ENCODE measurements at places on chromosomes 1 and 21.

DNA sequence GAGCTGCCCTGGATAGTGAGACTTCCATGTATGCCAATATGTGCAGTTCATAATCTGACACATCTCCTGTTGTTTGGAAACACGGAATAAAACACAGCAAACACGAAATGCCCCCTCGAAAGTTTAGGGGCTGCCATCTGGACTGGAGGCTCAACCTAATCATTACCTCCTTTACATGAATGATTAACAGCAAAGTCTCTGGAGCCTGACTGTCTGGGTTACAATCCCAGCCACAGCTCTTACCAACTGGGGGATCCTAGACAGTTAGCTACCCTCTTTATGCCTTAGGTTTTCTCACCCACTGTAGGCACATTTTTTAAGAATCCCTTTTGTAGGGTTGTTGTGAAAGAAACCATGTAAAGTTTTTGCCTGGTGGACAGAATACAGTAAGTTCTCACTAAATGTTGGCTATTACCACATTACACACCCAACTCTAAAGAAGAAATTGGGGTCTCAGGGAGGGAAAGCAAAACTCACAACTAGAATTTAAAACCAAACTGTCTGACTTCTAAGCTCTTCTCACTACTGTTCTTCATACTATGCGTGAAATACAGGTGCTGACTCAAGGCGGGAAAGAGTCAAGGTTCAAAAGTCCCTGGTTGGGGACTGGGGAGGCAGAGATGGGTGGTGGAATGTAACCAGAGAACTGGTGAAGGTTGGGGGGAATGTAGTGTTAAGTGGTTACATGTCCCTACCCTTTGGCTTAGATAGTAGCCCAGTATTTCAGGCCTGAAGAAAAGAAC lies 24.2 kb downstream of the CYP4A22 start:
- DNase-seq, result no peak

- no peak for DNase-seq
Measured at GRCh38 chr1:6488602-6489382, 2.7 kb downstream of the PLEKHG5 start.

DNA sequence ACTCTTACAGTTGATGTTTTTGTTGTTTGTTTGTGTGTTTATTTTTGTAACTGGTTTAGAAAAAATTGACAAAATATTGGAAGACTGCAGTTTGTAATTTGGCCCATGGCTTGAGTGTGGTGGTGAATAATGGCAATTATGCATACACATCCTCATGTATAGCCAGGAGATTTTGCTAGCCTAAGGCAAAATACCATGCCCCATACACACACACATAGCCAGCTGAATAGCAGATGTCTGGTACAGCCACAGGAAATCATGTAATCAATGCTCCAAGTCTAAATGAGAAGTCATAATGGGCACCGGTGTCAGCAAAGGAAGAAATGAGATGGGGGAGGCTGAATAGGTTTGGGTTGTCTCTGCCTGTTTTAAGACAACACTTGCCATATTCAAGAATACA lies 135.2 kb upstream of the COA6 start:
- no peak for DNase-seq

DNA sequence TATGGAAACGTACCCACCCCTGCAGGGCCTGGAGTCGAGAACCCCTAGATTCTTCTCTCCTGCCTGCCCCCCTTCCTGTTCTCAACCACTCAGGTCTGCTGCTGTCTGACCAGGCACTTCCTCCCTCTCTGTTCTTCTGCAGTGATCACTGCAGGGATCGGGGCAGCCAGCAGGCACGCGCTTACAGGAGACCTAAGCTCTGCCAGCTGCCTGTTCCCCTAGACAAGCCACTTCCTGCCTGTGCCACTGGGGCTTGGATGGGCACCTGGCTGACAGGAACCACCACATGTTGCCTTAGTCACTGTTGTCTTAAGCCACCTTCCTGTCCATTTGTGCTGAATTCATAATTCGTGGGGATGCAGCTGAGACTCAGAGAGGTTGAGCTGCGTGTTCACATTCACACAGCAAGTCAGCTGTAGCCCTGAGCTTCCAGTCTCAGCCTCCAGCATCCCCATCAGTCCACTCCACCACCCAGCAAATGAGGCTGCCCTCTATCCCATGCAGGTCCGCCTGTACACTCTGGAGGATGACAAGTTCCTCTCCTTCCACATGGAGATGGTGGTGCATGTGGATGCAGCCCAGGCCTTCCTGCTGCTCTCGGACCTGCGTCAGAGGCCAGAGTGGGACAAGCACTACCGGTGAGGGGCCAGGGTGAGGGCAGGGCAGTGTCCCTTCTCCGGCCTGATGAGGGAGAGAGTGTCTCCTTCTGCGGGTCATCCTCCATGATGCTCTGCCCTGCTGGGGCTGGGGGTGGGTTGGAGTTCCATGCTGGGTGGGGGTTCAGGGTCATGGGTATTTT lies 18.6 kb downstream of the FAM151A start:
- peak; percentile 9 for DNase-seq

DNA sequence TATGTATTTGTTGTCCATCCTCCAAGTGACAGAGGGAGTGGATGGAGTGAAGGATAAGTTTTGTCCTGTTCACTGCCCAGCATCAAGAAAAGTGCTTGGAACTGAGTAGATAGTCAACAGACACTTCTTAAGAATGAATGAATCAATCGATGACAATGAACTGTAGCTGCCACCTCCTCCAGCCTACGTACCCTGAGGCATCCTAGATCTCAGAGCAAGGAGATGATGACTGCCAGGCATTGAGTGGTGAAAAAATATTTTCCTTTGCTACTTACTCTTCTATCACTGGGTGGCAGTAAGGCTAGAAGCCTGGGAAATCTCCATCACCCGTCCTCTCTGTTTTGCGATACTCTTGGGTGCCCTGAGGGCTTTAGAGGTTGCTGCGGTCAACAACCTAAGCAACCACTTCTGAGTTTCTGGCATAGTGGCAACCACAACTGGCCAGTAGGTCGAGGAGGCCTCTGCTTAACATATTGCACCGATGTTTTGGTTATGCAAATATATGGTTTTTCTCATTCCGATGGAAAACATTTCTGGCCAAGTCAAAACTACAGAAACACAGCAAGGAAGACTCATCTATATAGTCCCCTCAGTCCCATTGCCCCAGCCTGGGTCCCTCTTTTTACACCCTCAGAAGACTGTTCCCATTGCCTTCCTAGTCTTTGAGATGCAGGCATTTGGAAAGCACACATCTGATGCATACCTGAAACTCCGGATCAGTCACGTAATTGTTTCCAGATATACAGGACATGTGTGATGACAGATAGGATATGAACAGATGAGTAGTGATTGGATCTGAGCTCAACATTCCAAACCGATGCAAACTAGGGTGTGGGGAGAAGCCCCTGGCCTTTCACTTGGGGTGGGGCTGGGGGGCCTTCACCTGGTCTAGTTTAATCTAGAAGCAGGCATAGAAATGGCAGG lies 136.8 kb downstream of the RUNX1 start:
- DNase-seq, result no peak

DNA sequence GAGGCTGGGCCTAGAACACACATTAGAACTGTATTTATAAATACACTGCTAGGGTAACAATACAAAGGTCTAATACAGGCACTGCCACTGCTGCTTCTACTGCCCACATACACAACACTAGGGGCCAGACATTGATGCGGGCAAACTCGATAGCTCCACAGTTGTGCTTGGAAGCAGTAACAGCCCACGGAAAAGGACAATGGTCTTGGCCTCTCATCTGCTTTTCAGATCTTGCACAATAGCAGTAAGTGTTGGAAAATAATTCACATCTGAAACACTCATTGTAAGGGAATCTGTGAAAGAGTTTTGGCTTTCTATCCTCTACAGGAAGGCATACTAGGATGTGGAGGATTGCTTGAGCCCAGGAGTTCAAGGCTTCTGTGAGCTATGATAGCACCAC lies 6.9 kb upstream of the SPOCD1 start:
- no peak for DNase-seq

GRCh38 chr1:118973032-118973431 lies 15.1 kb downstream of the TBX15 start:
- no peak for DNase-seq

DNA sequence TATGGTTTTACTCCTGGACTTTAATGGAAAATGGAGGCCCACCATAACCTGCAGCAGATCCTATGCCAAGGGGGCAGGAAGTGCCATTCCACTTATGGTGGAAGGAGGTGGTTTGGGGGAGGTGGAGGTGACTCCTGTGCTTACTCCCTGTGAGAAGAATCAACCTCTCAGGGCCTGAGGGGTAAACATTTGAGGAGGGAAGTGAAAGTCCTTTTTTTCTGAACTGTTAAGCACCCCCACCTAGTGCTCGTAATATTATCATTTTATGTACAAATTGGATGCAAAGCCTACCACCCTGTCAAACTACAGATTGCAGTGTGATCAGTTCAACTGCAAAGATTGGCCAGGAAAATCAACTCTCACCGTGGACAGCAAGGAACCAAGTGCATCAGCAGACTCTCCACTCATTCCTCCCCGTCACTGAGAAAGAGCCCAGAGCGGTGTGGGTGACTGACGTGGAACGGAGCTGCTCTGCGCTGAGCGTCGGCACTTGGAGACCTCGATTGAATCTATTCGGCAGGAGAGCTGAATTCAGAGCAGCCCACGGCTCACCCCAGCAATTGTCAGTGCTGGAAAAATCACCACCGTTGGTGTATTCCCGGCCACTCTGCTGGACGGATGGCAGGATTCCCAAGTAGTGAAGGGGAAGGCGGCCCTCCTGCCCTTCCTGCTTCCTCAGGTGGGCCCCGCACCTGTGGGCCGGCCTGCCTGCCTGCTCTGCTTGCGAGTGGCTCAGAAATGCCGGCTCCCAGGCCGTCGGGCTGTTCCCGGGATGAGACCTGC lies 46.8 kb upstream of the COX20 start:
- no peak for DNase-seq

DNA sequence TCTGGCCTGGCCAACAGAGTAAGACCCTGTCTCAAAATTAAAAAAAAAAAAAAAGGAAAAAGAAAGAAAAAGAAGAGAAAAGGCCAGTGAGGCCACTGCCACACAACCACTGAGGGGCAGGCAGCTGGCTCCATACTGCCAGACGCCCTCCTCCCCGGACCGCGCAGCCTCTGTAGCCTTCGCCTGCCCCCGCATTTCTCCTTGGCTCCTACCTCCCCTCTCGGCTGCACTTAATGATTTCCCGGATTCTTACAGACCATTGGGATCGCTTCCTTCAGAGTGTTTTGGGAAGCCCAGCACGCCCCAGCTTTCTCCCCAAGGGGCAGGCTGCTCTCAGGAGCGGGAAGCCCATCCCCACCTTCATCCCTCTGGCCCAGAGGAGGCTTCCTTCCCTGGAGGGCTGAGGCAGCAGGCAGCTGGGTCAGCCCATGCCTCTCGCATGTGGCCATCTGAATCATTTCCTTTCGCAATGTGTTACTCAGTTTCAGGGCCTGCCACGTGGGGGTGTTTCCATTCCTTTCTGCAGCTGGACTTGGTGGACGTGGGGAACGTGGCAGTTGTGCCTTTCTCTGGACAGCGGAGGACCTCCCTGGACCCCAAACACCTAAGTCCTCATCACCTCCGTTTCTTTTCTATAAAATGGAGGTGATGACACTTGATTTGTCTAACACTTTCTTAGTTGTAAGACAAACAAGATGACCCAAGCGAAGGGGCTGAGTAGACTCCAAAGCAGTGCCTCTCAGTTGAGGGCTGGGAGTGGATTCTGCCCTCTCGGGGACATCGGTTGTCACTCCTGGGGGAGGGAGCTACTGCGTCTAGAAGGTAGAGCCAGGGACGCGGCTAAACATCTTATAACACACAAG lies 2.3 kb downstream of the SLC2A5 start:
- DNase-seq, result no peak

- DNase-seq, result no peak
Measured at GRCh38 chr1:11684070-11684469, 3.1 kb upstream of the MAD2L2 start.

- no peak for DNase-seq
Measured at GRCh38 chr1:220732621-220733020, 15.5 kb upstream of the MTARC2 start.

DNA sequence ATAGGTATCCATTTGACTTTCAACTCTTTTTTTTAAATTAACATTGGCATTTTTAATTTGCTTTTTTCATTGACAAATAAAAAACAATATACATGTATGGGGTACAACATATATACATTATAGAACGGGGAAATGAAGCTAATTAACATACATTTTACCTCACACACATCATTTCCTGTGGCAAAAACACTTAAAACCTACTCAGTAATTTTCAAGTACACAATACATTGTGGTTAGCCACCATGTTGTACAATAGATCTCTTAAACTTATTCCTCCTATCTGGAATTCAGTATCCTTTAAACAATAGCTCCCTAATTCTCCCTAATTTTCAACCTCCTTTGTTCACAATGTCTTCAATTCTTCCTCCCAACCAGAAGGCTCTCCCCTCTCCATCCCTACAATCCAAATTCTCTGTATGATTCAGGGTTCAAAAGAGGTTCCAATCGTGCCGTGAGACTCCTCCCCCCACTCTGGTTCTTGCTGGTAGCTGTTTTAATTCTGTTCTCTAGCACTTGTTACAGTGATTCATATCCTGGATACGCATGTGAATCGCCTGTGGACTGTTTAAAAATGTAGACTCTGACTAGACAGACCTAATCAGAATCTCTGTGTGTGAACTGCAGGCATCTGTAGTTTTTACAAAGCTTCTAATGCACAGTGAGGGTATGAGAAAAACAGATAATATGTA lies 87.6 kb upstream of the DUSP10 start:
- no peak for DNase-seq

DNA sequence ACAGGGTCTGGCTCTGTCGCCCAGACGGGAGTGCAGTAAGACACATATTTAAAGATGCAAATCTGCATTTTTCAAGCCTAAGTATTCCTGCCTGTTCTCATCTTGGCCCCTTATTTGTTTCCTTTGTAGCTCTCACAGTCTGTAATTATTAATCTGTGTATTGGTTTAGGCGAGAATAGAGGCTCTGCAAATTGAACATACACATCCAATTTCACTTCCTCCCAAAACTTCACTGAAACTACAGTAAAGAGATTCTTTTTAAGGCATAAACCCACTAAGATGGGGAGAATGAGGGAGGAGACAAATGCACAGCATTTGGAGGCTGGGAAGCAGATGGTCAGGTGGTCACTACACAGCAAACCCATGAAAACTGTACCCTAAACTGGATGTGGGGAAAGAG lies 21.0 kb downstream of the HMGN2 start:
- no peak for DNase-seq

- DNase-seq, result no peak
Measured at GRCh38 chr1:192559115-192560006, 16.2 kb upstream of the RGS1 start.
